ENCODE measurements at places on chromosomes 6 and 20. TPM values are rescaled to one million over a fixed set of nuclear protein-coding genes. Genes with fewer than 3 reads are reported as not detected.

Gene RIPPLY2
- 8.0 TPM for total RNA-seq

Gene DSP
- 9.9 TPM for total RNA-seq

Gene TMC2
- 3.7 TPM for total RNA-seq

Gene PARD6B
- total RNA-seq: 8.5 TPM

Gene OR2H1
- total RNA-seq: not detected

Gene CAPN11
- not detected for total RNA-seq
